ENCODE measurements at places on chromosomes 7 and 10. TPM values are rescaled to one million over a fixed set of nuclear protein-coding genes. Genes with fewer than 3 reads are reported as not detected.
A peak's percentile ranks its signal among the peaks of the same experiment; 100 is the strongest.

Gene TLX1
- total RNA-seq: not detected

Gene WNT8B
- total RNA-seq: 0.36 TPM

Gene MAP3K8
- total RNA-seq: 40.6 TPM

Gene NAT16
- total RNA-seq: not detected

Gene H2BK1
- total RNA-seq: not detected

Gene CADPS2
- not detected for total RNA-seq

Gene VPS37D
- total RNA-seq: 0.26 TPM

GRCh38 chr7:108528183-108528712 lies 2.3 kb upstream of the PNPLA8 start:
- H3K4me3 ChIP-seq: no peak overlapping the region
- no peaks in the 10 kb centered on the region for H3K27me3 ChIP-seq
- no peaks in the 10 kb centered on the region for H3K36me3 ChIP-seq
- H3K27ac ChIP-seq: no peak overlapping the region

DNA sequence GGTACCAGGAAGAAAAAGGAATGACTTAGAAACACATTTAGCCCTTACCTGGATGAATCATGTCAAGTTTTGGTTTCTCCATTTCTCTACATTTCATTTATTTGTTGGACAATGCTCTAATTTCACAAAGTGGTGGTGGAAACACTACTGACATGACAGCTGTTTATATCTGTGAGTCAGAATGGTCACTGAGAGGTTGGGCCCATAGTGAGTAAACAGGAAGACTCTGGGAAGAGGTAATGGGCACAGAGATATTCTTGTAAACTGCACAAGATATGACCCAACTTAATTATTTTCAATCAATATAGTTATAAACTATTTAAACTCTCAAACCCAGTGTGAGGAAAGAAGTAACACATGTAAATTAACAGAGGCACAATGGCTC lies 176.3 kb upstream of the MEOX2 start:
- no peak overlapping the region for H3K4me3 ChIP-seq
- H3K27ac ChIP-seq: no peak overlapping the region
- no peaks in the 10 kb centered on the region for H3K27me3 ChIP-seq

GRCh38 chr7:101386558-101387231 lies 24.0 kb downstream of the COL26A1 start:
- H3K4me3 ChIP-seq: no peak overlapping the region
- no peaks in the 10 kb centered on the region for H3K27me3 ChIP-seq
- no peak for DNase-seq
- no peak overlapping the region for H3K27ac ChIP-seq
- H3K4me1 ChIP-seq: peaks cover 6% of the 10 kb centered on the region
- H3K36me3 ChIP-seq: no peaks in the 10 kb centered on the region

DNA sequence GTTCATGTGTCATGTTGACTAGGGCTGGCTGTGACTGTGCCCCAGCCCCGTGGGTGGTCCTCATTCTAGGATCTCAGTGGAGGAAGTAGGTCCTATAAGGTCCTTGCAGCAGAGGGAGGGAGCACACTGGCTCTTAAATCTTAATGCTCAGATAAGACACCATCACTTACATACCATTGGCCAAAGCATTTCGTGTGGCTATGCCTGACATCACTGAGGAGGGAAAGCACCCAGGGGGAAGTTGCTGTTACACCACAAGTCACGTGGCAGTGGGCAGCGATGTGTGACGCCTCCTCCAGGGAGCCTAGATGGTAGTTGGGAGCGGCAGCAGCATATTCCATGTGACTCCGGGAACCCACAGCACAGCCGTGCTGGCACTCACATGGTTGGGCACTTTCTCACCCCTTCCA lies 224.7 kb upstream of the SH2B2 start:
- peak; percentile 22 for DNase-seq
- H3K27ac ChIP-seq: no peak overlapping the region
- peaks cover 2% of the 10 kb centered on the region for H3K36me3 ChIP-seq
- no peak overlapping the region for H3K4me3 ChIP-seq
- no peaks in the 10 kb centered on the region for H3K27me3 ChIP-seq

- no peak for DNase-seq
- no peak overlapping the region for H3K27ac ChIP-seq
- no peaks in the 10 kb centered on the region for H3K4me1 ChIP-seq
- H3K4me3 ChIP-seq: no peak overlapping the region
- no peaks in the 10 kb centered on the region for H3K27me3 ChIP-seq
Observed at GRCh38 chr10:88008866-88009470, 145.5 kb downstream of the PTEN start.

DNA sequence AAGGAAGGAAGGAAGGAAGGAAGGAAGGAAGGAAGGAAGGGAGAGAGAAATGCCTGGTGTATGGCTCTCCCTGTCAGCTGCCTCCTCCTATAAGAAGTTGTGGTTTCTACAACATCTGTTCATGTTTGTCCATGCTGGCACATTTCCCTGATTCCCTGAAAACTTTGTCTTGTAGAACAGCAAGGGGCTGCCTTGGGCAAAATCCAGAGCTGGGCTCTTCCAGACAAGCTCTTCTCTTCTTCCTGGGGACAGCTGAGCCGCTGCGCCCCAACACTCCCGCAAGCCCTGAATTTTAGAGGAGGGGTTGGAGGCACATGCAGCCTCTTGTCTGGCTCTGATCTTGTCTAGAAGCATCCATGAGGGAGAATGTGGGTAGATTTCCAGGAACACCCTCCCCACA lies 282.0 kb upstream of the ADARB2 start:
- no peak overlapping the region for H3K27ac ChIP-seq
- no peaks in the 10 kb centered on the region for H3K4me1 ChIP-seq
- H3K27me3 ChIP-seq: no peaks in the 10 kb centered on the region
- H3K4me3 ChIP-seq: no peak overlapping the region
- no peak for DNase-seq

DNA sequence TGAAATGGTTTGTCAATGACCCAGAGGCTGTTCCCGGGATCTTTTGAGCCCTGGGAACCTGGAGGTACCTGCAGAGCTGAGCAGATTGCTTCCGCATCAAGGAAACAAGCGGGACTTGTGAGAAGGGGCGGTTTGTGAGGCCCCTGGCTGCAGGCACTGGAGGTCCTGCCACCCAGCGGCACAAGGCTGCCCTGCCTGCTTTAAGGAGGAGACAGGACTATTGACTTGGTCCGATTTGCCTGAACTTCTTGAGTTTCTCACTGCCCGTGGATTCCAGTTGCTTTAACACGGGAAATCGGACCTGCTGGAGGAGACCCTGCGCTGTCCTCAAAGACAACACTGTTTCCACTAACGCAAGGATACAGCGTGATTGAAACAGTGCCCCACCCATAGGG lies 130.1 kb downstream of the DNAJB6 start:
- no peak overlapping the region for H3K4me3 ChIP-seq
- H3K27me3 ChIP-seq: no peaks in the 10 kb centered on the region
- no peak overlapping the region for H3K27ac ChIP-seq
- H3K4me1 ChIP-seq: peaks cover 16% of the 10 kb centered on the region

DNA sequence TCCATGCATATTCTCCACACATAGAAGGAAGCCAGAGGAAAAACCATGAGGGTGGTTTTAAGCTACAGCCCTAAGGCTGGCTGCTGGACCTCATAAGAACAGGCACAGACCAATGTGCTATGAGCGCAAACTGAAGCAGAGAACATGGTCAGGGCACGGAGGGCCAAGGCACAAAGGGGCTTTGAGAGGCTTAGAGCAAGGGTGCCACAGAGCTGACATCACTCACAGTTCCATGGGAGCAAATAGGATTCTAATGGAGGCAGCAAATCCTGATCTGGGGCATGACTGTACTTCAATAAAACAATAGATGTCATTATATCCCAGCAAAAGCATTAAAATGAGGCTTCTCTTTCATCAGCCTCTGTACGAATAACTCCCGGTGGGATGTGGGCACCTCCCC lies 162.4 kb downstream of the COBL start:
- DNase-seq: no peak
- H3K27ac ChIP-seq: no peak overlapping the region
- peaks cover 3% of the 10 kb centered on the region for H3K27me3 ChIP-seq

GRCh38 chr10:113610631-113611601 lies 52.9 kb downstream of the NRAP start:
- DNase-seq: no peak
- no peaks in the 10 kb centered on the region for H3K4me1 ChIP-seq
- H3K27ac ChIP-seq: no peak overlapping the region
- no peaks in the 10 kb centered on the region for H3K36me3 ChIP-seq

GRCh38 chr7:107933386-107934013 lies 42.5 kb downstream of the DLD start:
- peaks cover 8% of the 10 kb centered on the region for H3K4me1 ChIP-seq
- DNase-seq: no peak
- H3K27ac ChIP-seq: no peak overlapping the region
- no peaks in the 10 kb centered on the region for H3K27me3 ChIP-seq

DNA sequence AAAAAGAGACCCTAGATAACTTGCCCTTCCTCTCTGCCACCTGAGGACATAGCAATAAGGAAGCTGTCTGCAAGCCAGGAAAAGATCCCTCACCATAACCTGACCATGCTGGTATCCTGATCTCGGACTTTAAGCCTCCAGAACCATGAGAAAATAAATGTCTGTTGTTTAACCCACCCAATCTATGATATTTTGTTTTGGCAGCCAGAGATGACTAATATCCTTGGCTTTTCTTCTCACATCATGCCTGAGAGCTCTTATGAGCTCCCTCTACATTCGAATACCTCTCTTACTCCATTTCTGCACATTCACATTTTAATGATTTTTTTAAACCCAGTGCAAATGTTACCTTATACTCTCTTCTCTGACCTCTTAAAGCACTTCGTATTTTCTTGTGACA lies 214.0 kb upstream of the CHRM2 start:
- no peak overlapping the region for H3K4me3 ChIP-seq
- H3K4me1 ChIP-seq: no peaks in the 10 kb centered on the region
- no peaks in the 10 kb centered on the region for H3K36me3 ChIP-seq

DNA sequence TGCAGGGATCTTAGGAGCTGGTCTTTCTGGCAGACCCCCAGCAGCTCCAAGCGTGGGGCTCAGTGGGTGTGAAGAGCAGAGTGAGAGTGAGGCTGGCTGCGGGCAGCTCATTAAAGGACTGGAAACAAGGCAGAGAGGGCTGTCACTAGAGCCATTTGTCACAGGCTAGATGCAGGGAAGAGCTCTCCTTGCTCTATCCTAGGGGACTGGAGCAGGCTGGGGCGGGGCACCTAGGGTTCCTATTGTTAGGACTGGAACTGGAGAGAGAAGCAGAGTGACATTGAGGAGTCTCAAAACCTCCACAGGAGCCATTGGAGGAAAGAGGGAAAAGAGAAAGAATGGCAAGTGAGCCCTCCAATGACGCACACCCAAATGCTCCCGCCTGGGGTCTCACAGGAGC lies 772 bp upstream of the DDC start:
- no peak overlapping the region for H3K27ac ChIP-seq
- H3K36me3 ChIP-seq: no peaks in the 10 kb centered on the region
- H3K4me1 ChIP-seq: no peaks in the 10 kb centered on the region
- no peak overlapping the region for H3K4me3 ChIP-seq
- DNase-seq: no peak
- peaks cover 17% of the 10 kb centered on the region for H3K27me3 ChIP-seq

DNA sequence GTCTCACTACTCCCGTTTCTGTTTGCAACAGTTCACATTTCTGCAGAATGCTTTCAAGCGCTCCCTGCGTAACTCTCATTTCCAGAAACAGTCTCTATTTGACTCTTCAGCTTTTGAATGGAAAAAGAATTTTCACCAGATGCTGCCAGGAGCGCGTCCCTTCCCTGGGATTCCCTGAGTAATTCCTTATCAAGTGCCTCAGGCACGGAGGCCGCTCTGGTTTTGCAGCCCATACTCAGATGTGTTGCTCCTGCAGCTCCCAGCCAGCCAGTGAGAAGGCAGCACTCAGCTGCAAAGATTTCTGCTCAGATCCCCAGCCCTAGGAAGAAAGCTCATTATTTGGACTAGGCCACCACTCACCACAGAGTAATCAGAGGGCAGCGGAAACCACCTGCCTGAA lies 161.1 kb upstream of the CHST15 start:
- no peaks in the 10 kb centered on the region for H3K36me3 ChIP-seq
- DNase-seq: no peak
- H3K27ac ChIP-seq: no peak overlapping the region
- H3K4me3 ChIP-seq: no peak overlapping the region
- peaks cover 2% of the 10 kb centered on the region for H3K27me3 ChIP-seq
- no peaks in the 10 kb centered on the region for H3K4me1 ChIP-seq

DNA sequence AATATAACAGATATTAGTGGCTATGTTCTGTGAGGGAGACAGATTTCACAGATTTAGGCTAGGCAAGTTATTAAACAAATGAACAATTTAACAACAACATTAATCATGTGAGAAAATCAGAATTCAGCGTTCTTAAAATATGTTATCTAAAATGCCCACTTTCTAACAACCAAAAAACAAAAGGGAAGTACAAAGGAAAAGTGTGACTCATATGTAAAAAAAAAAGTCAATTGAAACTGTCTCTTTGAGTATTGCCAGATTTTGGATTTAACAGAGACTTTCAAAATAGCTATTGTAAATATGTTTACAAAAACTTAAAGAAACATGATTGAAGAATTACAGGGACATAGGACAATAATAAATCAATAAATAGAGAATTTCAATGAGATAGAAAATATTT lies 34.8 kb upstream of the ARHGAP22 start:
- DNase-seq: no peak
- peaks cover 6% of the 10 kb centered on the region for H3K36me3 ChIP-seq
- no peak overlapping the region for H3K4me3 ChIP-seq
- peaks cover 7% of the 10 kb centered on the region for H3K4me1 ChIP-seq
- H3K27ac ChIP-seq: no peak overlapping the region

DNA sequence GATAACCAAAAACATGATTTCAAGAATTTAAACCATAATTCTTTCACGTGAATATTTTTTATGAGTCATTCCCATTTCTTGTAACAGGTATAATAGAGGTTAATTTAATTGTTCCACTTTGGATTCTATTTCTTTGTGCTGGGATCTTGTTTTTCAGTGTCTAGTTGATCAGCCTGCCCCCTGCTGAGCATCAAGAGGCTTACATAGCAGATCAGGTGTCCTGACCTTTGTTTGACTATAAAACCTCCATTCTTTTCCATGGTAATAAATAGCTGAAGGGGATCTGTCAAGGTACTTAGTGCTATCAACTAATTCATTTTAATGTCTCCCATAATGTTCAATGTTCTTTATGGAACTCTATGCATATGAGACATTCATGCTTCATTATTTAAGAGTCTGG lies 4.9 kb downstream of the COL17A1 start:
- no peak overlapping the region for H3K27ac ChIP-seq
- no peaks in the 10 kb centered on the region for H3K27me3 ChIP-seq
- DNase-seq: peak; percentile 16
- no peaks in the 10 kb centered on the region for H3K4me1 ChIP-seq
- no peaks in the 10 kb centered on the region for H3K36me3 ChIP-seq
- no peak overlapping the region for H3K4me3 ChIP-seq

DNA sequence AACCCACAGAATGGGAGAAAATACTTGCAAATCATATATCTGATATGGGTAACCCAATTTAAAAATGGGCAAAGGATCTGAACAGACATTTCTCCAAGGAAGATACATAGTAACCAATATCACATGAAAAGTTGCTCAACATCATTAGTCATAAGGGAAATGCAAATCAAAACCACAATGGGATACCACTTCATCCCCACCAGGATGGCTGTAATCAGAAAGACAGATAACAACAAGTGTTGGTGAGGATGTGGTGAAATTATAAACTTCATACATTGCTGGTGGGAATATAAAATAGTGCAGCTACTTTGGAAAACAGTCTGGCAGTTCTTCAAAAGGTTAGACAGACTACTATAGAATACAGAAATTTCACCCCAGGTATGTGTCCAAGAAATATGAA lies 19.3 kb downstream of the AOC1 start:
- H3K36me3 ChIP-seq: no peaks in the 10 kb centered on the region
- H3K4me1 ChIP-seq: peaks cover 11% of the 10 kb centered on the region
- DNase-seq: no peak

Data from activated CD4-positive, alpha-beta memory T cell treated with anti-CD3 and anti-CD28 coated beads for 36 hours (primary cell).